ENCODE measurements at places on chromosomes 3 and 15.

- DNase-seq: peak; percentile 21
Observed at GRCh38 chr3:32414522-32415202, 23.0 kb downstream of the CMTM7 start.

DNA sequence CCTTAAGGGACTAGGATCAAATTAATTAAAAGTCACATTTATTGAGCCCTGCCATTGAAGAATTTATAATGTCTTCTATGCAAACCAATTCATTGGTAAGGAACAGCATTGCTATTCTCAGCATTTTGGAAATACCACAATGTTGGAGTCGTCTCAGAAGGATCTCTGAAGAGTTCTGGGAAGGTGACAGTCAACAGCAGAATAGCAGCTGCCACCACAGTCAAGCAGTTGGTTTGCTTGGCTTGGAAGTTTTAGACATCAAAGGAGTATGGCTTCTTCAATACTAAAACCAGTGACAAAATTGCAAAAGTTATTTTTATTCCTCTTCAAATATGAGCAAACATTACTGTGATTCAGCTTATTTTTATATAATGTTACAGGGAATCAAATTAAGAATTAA, 167.9 kb downstream of the CNTN4 start:
- no peak for DNase-seq

DNA sequence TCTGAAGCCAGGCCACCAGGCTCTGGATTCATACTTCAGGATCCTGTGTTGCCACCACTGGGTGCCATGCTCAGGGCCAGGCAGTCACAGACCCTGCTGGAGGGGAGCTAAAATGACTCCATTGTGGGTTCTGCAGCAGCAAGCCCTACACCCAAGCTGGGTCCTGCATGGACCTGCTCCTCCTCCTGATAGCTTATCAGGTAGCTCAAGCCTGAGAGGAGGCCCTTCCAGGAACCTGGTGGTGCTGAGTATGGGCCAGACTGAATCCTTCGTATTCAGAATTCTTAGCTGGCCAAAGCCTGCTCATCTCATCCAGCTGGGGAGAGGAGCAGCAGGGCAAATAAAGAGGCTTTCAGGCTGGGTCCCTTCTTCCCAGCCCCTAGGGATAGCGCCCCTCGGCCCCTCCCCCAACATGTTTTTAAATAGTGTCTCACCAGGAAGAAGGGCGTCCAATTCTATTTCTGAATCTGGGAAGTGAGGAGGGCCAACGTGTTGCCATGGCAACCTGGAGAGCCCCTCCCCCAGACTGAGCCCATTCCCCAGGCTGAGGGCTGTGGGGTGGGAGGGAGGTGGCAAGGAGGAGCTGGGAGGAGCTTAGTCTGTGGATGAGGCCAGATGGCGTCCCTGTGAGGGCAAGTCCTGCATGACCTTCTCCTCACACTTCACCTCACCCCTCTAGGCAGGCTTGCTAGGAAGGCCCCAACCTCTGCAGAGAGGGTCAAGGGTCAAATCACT, 11.0 kb upstream of the CAMKV start:
- no peak for DNase-seq

GRCh38 chr15:32669896-32670611, 28.5 kb downstream of the SCG5 start:
- no peak for DNase-seq

- no peak for DNase-seq
Observed at GRCh38 chr3:115980709-115981108, 357.4 kb downstream of the GAP43 start.

- no peak for DNase-seq
Observed at GRCh38 chr3:101816215-101817149, 32.8 kb upstream of the NFKBIZ start.

- DNase-seq: no peak
Observed at GRCh38 chr15:39767921-39768320, 14.7 kb downstream of the FSIP1 start.

DNA sequence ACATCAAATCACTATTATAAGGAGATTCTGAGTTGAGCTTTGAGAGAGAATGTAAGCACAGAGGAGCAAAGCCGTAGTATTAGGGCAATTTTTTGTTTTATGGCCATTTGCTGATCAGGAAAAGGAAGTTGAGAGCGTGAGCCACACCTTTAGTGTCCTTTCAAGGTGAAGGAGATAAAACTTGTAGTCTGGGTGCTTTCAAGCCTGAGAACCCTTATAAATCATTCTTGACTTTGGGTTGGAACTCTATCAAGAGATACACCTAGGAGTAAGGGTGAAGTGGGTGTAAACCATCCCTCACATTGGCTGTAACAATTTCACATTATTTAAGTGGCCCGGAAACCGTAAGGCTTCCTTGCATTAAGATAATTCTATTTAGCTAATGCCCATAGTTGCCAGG, 122.2 kb downstream of the ATG7 start:
- no peak for DNase-seq

- DNase-seq: no peak
Observed at GRCh38 chr3:181738551-181738950, 26.8 kb downstream of the SOX2 start.

- DNase-seq: no peak
Observed at GRCh38 chr3:124841517-124841916, 45.6 kb downstream of the ITGB5 start.

DNA sequence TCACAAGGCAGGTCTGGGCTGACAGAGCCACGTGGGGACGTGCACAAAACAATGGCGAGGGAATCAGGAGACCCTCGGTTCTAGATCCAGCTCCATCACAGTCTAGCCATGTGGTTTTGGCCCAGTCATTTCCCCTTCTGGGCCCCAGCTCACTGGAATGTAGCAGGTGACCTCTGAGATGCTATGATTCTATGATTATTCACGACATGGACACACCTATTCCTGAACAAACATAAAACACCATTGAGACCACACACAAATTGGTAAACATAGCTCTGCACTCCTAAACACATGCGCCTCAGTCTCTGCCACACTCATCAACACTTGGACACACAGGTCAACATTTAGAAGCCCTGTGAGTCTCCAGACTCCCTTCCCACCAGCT, 9.0 kb downstream of the IGDCC4 start:
- DNase-seq: no peak

DNA sequence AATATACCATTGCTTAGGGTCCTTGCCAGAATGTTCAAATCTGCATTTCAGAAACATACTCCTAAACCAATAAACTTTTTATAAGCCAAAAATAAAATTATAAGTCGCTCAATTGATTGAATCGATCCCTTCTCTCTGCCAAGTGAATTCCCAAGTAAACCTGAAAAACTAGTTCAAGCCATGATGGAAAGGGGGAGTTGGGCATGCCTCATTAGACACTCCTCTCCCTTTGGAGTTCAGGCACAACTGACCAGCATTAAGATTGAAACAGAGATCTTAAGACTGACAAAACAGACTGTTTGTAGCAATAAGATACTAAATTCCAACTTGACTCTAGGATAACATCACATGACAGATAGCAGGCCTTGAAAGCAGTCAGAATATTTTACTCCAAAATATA, 113.7 kb upstream of the RASGRP1 start:
- no peak for DNase-seq

Measured in stimulated activated CD4-positive, alpha-beta T cell treated with anti-CD3 and anti-CD28 coated beads, Interleukin-4, amount 100 ng/mL, for 1 hour (primary cell).